ENCODE measurements at places on chromosomes 13 and 19.
A peak's percentile ranks its signal among the peaks of the same experiment; 100 is the strongest.

DNA sequence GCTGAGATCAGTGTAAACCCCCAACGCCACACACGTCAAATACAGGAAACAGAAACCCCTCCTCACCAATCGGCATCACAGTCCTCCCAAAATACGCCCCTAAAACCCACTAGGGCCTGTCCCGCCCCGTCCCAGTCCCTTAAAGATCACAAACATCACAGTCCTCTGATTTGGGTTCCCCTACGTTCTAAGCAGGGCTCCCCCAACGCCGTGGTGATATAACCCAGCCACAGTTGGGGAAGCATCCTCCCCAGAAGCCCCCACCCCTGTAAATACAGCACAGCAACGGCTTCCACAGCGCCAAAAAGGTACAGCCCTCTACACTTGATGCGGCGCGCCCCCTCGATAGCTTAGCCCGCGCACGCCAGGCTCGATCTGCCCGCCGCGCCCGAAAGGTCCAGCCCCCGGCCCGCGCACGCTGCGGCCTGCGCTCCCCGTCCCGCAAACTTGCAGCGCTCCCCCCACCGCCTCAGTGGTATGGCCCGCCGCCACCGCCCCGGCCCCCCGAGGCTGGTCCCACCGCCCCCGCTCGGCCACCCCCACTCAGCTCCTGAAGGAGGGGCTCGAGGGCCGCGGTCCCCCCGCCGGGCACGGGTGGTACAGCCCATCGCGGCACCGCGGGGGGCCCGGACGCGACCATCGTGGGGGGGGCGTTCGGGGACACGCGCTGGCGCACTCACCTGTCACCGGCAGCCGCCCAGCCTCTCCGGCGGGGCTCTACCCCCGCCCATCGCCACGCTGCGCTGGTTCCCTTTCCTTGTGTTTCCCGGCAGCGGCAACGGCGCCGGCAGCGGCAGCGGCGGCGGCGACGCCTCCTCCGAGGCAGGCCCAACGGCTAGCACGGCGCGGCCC lies at the start of gene AKT2:
Gene AKT2, minus strand, starts transcription at position 845 of the 852 bp plus-strand sequence. CDS start 20,078 bp downstream, outside the sequence.
- DNase-seq = peak; percentile 60

- DNase-seq = peak; percentile 75
Measured at GRCh38 chr19:46515879-46516350, 20.2 kb upstream of the PNMA8B start.

DNA sequence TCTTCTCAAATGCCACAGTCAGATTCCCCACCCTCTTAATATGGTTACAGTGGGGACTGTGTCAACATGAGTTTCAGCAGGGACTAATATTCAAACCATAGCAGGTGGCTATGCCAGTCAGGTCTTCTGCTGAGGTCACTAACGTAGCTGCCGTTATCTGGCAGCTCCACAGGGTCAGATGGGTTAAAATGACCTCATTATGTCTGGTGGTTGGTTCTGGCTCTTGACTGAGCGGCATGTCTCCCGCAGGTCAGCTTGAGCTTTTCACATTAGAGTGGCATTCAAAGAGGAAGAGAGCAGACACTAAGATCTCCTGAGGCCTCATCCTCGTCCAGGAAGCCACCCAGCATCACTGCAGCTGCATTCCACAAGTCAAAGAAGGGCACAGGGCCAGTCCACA lies 21.4 kb upstream of the IPO5 start:
- no peak for DNase-seq

DNA sequence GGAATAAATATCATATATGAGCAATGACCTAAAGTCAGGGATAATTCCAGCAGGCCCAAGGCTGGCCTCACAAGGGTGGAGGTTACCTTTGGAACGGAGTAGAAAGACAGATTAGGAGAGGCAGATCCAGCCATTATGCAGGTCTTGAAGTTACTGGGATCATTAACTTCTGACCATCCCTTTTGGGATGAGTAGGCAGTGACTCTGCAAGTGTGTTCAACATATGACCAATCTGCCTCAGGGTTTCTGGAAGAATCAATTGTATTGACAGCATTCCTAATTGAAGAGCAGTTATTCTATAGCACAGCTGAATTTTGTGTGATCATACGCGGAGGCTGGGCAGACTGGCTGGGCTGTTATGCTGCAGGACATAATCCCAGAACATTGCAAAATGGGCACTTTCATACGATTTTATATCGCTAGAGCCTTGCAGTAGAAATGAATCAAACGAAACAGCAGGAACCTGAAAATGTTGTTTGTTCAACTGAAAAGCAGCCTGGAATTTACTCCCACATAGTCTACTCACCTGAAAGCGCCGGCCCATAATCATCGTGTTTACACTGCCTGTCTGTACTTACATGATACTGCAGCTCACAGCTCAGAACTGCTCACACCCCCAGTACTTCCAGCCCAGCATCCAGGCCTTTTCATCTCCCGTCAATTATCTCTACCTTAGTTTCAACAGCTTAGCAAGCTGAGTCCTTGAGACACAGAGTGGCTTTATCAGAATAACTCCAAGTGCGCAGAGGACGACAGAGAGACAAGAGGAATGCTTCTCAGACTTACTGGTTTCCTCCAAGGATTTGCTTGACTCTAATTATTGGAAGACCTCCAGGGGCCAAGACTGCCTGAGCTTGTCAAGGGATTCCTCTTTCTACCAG lies 556.1 kb downstream of the EFNB2 start:
- DNase-seq = no peak

GRCh38 chr19:31233295-31233800 lies 115.9 kb downstream of the TSHZ3 start:
- no peak for DNase-seq

DNA sequence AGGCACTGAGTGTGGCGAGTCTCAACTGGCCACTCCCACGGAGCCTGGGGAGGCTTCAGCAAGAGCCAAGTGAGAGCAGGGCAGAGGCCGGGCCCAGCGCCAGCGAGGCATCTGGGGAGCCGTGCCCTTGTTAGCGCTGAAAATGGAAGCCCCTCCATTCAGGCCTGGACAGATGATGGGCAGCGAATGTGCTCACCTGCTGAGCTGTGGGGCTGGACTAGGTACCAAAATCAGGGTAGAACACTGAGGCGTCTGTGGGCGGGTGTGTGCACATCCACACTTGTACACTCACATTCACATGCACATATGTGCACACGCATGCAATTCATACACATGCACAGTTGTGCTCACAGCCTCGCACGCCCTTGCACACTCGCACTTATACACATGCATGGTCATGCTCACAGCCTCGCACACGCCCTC lies 20.7 kb downstream of the NAXD start:
- DNase-seq = no peak

DNA sequence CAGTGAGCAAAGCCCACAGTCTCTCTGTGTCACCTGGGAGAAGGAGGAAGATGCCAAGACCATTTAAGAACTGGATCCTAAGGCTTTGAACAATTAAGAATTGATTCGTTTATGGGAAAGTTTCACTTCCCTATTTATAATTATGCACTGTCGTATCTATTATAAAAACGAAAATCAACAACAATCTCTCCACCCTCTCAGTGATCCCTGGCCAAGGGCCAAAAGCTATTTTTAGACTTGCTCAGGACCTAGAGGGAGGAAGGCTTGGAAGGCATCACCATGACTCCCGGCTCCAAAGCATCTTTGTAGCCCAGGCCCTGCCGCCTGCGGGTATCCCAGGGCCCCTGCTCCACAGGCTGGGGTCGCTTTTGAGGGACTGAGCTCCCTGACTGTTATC lies 1.3 kb downstream of the RHPN2 start:
- DNase-seq = no peak

GRCh38 chr19:15108145-15108844 lies 1.1 kb downstream of the SYDE1 start:
- no peak for DNase-seq

DNA sequence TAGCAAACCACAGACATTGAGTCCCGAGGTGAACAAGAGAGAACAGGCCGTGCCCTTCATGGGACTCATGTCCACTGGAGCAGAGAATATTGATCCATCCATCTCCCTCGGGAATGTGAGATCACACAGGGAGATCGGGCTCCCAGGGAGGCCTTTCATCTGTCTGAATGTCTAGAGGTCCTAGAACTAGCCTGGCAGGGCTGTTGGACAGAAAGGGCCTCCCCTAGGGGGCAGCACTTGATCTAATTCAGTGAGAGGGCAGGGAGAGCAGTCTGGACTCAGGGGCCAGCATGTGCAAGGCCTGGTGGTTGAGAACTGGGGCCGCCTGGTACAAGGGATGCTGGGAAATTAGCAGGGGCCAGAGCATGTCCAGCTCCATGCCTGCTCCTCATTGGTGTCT lies 4.3 kb downstream of the RUVBL2 start:
- DNase-seq = peak; percentile 90

DNA sequence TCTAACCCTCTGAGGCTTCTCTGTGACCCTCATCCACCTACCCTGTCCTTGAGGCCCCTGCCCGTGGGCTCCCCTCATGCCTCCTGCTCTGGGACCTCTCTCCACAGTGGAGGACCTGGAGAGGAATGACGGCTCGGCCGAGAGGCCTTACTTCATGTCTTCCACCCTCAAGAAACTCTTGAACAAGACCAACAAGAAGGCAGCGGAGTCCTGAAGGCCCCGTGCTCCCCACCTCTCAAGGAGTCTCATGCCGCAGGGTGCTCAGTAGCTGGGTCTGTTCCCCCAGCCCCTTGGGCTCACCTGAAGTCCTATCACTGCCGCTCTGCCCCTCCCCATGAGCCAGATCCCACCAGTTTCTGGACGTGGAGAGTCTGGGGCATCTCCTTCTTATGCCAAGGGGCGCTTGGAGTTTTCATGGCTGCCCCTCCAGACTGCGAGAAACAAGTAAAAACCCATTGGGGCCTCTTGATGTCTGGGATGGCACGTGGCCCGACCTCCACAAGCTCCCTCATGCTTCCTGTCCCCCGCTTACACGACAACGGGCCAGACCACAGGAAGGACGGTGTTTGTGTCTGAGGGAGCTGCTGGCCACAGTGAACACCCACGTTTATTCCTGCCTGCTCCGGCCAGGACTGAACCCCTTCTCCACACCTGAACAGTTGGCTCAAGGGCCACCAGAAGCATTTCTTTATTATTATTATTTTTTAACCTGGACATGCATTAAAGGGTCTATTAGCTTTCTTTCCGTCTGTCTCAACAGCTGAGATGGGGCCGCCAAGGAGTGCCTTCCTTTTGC lies 10.8 kb upstream of the ILF3 start:
- DNase-seq = peak; percentile 44

GRCh38 chr13:82747291-82747690 lies 1135.0 kb downstream of the SLITRK1 start:
- DNase-seq = no peak

DNA sequence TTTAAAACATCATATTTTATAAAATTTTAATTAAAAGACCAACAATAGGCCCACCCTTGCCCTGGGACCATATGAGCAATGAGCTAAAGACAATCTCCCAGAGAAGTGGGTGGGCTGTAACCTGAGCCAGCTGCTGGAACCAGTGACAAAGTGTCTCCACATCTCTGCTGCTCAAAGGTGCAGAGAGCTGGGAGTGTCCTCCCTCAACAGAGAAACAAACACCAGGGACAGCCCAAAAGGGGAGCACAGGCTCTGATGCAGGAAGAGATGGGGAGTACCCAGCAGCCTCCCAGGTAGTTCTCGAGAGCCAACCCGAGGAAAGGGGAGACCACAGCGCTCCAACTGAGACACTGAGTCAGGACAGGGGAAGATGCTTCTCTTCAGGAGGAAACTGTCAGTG lies 39.1 kb downstream of the DOCK9 start:
- DNase-seq = no peak

DNA sequence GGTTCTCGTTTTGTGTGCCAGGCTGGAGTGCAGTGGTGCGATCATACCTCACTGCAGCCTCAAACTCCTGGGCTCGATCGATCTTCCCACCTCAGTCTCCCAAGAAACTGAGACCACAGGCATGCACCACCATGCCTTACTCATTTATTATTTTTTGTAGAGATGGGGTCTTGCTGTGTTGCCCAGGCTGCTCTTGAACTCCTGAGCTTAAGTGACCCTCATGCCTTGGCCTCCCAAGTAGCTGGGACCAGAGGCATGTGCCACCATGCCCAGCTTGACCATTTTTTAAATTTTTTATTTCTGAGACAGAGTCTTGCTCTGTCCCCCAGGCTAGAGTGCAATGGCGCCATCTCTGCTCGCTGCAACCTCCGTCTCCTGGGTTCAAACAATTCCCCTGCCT lies 10.2 kb upstream of the GNA11 start:
- DNase-seq = no peak

DNA sequence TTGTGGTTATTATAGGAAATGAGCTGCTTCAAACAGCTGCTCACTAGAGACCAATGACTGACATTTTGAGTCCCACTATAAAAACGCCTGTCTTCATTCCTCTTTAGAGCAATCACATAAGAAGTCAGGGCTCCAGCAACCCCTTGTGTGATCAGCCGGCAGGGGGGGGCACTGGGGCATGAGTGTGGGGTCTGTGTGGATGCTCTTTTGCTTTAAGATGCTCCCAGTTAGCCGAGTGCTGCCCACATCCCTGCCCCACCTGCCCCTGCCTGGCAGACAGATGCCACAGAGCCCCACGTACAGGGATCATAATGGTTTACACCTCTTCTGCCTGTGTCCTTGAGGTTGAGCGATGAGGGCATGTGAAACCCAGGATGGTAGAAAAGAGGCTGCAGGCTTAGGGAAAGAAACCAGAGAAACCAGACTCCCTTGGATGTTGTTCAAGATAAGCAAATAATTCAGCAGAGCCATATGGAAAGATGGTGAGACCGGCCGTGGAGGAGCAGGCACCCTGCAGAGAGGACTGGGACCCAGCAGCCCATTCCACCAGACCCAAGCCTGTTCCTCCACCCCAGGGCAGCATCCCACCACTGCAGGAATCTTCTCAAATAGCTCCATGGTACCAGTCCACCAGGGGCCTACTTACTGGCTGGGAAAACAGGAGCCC lies 55.4 kb downstream of the CHST8 start:
- DNase-seq = no peak

DNA sequence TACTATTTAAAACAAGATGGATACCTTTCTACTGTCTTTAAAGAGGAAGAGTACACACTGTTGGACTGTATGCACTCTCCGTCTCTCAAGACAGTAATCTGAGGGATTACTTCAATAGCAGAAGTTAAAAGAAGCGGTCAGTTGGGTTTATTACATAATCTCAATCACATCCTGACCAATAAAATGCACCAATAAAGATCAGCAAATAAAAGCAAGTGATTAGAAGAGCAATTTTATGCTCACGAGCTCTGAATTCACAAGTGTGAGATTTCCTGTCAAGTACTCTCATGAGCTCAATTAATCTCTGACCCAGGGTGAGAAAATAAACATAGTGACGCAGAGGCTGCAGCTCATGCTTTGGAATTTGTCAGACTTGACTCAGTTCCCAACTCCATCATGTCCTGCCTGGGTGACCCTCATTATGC lies 12.2 kb downstream of the ABCC4 start:
- peak; percentile 64 for DNase-seq

DNA sequence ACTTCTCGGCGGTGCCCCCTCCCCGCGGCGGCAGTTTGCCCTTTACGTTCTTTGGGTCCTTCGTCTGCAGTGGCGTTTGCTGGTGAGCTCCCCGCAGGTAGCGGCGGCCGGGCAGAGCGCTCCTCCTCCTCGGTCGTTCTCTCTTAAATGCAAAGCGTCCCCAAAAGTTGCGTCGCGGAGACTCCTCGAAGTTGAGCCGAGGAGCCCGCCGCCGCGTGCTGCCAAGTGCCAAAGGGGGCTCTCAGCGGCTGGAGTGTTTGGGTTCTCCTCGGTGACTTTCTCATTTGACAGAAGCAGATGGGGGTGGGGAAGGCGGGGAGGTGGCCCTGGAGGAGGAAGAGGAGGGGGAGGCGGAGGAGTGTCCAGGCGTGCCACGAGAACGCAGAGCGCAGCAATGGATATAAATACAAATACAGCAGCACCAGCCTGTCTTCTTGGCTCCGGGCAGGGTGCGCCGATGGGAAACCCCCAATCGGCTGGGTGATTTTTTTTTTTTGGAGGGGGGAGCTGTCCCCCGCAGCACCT lies at the start of gene SOX21:
Gene SOX21, minus strand, starts transcription at position 259 of the 525 bp plus-strand sequence. CDS start 496 bp downstream, outside the sequence.
- no peak for DNase-seq

- DNase-seq = no peak
Measured at GRCh38 chr19:54255105-54255775, 1.8 kb downstream of the LILRB5 start.

Measured in hematopoietic multipotent progenitor cell treated with erythropoietin and hydrocortisone succinate and interleukin-3 and kit ligand, for 6 days (in vitro differentiated cells).